ENCODE measurements at places on chromosomes 11 and 22.

DNA sequence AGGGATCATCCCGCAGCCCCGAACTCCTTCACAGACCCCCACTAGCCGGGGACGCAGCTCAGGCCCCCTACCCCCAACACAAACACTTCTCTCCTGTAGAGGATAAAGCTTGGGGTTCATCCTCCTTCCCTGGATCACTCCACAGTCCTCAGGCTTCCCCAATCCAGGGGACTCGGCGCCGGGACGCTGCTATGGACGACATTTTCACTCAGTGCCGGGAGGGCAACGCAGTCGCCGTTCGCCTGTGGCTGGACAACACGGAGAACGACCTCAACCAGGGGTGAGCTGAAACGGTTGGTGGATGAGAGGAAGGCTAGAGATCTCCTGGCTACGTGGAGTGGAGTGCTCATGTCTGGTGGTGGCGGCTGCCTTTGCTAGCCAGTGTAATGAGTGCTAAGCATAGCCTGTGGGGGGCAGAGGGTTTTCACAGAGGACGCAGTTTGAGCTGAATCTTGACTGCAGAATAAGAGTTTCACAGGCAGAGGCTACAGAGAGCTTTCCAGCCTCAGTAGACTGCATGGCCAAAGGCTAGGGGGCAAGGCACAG, 580 bp downstream of the ILK start:
- peak; percentile 81 for DNase-seq

GRCh38 chr11:80462211-80462610, 1021.4 kb upstream of the TENM4 start:
- no peak for DNase-seq

DNA sequence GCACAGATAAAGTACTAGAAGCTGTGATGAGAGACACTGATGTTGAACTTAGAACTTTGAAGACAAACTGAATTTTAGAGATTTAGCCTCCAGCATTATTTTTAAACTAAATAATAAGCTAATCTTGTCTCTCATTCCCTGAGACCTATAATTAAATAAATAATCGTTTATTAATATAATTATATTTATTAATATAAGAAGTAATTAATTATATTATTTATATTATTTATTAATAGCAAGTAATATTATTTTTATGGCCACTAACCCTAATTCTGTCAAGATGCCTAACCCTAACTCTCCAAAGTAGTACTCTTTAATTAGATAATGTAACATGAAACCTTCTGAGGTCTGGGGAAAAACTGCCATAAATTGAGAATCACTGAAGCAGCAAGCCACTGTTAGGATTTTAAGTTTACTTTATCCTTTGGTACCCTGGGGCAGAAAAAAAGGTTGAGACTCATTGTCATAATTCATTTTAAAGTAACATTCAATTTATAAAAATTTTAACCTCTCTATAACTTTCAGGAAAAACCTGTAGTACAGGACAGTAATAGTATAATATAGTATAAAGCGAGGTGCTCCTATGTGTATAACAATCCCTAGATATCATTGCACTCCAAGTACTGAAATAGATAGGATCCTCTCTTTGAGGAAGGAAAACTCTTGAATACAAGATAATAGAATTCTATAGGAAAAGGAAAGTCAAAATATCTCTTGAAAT, 85.4 kb downstream of the TTC28 start:
- DNase-seq = no peak

GRCh38 chr22:42611051-42611450, 3.6 kb downstream of the POLDIP3 start:
- peak; percentile 41 for DNase-seq

DNA sequence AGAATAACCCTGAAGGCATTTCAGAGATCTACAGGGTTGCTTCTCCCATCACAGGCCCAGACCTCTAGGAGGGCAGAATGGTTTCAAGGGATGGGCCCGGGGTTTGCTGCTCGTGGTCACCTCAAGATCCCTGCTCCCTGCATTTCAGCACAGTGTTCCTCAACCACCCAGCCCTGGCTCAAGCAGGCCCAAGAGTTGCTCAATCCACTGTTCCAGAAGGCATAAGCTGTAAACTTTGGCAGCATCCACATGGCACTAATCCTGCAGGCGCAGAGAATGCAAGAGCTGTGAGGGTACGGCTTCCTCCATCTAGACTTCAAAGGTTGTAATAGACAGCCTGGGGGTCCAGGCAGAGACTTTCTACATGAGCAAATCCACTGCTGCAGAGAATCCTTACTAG, 225.0 kb upstream of the UBASH3B start:
- no peak for DNase-seq

GRCh38 chr11:70068345-70068744, 9.8 kb upstream of the ANO1 start:
- DNase-seq = no peak

Measured in RKO (cell line).